ENCODE measurements at places on chromosomes 4 and X. TPM values are rescaled to one million over a fixed set of nuclear protein-coding genes. Genes with fewer than 3 reads are reported as not detected.

The BMP3 gene
- not detected for total RNA-seq

DNA sequence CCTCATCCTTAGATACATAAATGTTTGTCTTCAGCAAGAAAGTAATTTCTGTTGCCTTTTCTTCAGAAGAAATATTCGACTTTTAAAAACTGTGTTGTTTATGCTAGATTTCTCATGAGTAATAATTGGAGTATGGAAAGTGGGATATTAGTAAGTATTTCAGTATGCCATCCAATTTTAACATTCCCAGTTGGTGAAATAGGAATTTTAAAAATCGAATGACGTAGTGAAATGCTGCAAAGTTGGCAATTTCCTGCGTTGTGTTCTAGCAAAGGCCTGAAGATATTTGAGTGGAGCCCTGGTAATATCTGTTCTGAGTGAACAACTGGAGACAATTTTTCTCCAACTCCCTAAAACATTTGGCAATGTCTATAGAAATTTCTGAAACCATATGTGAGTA lies 190.1 kb downstream of the ZNF330 start:
- DNase-seq: no peak

- no peak for DNase-seq
Observed at GRCh38 chr4:46270986-46271596, 118.8 kb downstream of the GABRA2 start.

- DNase-seq: no peak
Observed at GRCh38 chrX:120514236-120514635, 45.1 kb upstream of the LAMP2 start.

- no peak for DNase-seq
Observed at GRCh38 chrX:143476751-143477150, 40.5 kb downstream of the SPANXN3 start.

DNA sequence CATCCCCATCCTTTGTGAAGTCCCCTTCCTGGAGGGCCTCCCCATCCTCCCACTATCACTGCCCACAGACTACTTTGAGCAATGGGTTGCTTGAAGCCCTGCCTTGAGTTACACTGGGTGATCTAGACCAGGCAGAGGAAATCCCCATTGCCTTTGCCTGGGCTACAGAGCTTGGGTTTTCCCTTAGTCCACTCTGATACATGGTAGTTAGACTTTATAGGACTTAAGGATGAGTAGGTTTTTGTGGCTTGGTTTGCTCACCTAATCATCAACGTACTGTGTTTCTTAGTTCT lies 56.6 kb downstream of the TMEM131L start:
- DNase-seq: peak; percentile 84

GRCh38 chr4:175090116-175090515 lies 172.0 kb downstream of the ADAM29 start:
- DNase-seq: no peak

The USP51 gene
- total RNA-seq: 1.9 TPM

The TACR3 gene
- not detected for total RNA-seq

The MEPE gene
- total RNA-seq: not detected

The SSX2 gene
- total RNA-seq: not detected

The OCRL gene
- total RNA-seq: 3.1 TPM

DNA sequence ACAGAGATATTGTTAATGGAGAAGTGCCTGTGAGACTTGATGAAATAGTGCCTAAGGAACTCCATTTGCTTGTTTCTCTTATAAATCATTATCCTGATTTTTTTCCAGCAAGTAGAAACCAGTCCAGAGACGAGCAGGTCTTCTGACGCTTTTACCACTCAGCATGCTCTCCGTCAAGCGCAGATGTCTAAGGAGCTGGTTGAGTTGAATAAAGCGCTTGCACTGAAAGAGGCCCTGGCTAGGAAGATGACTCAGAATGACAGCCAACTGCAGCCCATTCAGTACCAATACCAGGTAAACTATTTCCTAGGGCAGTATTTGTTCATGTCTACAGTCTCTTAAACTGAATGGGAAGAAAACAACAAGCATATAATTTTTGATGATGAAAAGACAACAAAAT lies 63.6 kb downstream of the KIF4A start:
- no peak for DNase-seq

DNA sequence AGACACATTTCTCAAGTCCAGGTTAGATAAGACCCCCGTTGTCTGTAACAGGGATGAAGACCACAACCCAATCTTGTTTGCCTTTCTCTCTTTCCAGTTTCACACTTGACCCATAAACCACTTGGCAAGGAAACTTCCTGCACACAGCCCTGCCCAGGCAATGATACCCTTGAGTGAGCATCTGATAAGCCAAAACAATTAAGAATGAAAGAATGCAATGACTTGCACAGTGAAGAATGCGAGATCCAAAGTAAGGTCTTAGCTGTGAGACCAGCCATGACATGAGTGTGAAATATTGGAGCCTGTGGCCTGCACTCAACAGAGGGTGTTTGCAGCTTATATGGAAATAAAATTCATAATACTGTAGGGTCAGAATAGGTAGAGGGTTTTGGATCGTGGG lies 37.9 kb upstream of the MXRA5 start:
- DNase-seq: no peak

- no peak for DNase-seq
Observed at GRCh38 chrX:19256986-19257385, 86.7 kb upstream of the PDHA1 start.

The ABLIM2 gene
- 0.27 TPM for total RNA-seq

DNA sequence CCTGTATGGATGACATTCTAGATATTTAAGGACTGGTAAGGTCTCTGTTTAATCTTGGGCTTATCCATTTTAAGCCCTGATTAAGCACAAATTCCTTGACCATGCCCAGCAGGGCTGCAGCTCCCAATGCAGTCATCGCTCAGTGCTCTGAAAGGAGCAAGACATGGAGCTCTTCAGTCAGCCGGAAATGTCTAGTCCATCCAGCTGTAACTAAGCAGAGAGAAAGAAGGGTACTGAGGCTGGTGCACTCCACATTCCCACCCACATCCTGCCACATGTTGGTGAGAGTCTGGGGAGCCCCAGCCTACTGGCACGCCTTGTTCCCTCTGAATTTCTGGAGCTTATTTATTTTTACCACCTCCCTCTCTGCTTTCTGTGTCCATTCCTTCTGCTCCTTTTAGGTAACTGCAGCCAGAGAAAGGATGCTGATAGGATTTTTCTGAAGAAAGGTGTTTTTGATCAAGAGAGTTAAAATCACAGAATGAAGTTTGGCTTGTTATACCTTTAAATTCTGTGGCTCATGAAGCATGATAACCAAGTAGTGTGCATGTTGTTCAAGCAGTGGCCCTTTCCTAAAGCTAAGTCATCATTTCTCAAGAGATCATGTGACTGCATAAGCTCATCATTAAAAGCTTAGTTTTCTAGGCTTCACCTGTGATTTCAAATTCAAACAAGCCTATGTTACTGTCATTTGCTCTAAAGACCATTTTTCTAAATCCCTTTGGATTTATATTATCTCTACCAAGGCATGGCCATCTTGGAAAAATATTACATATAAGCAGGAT lies 74.0 kb downstream of the GALNT7 start:
- no peak for DNase-seq

The RHOXF1 gene
- 0.80 TPM for total RNA-seq

GRCh38 chr4:10737337-10737736 lies 52.8 kb upstream of the CLNK start:
- no peak for DNase-seq

DNA sequence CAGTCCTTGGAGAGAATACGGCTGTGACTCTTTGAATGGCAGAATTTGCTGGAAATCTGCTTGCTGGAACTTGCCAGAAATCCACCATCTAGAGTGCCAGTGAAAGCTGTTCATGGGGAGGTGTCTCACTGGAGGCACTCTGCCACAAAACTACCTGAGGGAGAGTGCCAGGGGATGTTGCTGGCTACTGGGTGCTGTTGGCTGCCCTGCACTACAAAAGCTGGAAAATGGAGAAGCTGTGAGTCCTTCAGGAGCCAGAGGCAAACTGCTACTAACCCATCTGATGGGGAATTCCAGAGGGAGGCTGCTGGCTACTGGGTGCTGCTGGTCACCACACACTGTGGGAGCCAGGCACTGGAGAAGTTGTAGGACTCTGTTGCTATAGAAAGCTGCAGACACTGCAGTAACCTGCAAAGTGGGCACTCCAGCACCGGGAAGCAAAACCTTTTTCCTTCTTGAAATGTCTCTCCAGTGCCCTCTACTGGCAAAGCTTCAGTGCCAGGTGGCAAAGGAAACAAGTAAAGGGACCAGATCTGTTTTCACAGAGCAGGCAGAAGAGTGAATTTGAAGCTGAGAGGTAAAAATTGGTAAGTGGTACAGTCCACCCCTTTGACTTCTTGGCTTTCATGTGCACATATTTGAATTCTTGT lies 47.8 kb upstream of the HSD17B10 start:
- DNase-seq: peak; percentile 45

- DNase-seq: no peak
Observed at GRCh38 chrX:154751203-154751668, 359 bp upstream of the GAB3 start.

- DNase-seq: no peak
Observed at GRCh38 chrX:149512225-149512885, 7.2 kb upstream of the IDS start.

The CCDC120 gene
- total RNA-seq: 4.5 TPM

DNA sequence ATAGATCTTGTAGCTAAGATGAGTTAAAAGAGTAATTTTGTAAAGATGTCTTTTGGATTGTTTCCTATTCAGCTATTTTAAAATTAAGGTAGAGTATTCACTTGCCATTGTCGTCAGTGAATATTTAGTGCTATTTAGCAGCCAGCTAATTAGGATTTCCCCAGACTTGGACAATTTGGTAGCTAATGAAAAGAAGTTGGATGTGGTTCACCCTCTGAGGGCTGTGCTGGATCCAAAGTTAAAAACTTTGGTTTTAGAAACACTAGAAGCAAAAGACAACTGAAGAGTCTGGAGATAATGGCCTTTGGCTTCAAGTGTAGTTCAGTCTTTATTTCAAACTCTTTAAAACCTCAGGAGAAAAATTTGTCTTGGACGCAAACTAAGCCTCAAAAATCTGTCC lies 41.3 kb downstream of the ATG4A start:
- no peak for DNase-seq

GRCh38 chrX:134469486-134469885 lies 9.5 kb downstream of the HPRT1 start:
- DNase-seq: no peak

The ETDA gene
- total RNA-seq: not detected

The TMEM31 gene
- total RNA-seq: 0.49 TPM

DNA sequence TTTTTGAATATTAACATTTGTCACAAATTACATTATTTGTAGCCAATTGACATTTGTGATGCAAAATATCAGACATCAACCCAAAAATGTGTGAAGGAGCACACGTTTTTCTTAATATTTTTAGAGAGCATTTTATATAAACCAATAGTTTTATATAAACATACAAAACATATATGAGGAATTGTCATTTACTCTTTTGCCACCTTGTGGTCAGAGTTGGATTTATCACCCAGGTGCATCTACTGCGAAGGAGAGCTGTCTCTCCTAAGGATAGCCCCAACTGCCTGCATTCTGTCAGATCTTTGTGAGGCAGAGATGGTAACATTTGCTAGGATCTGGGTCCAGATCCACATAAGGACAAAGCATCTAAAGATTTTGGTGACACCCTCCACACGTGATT lies 2.5 kb upstream of the USP27X start:
- no peak for DNase-seq

GRCh38 chrX:97238632-97239031 lies 354.9 kb downstream of the RPA4 start:
- no peak for DNase-seq

GRCh38 chr4:75848891-75849290 lies 53.4 kb downstream of the PPEF2 start:
- peak; percentile 9 for DNase-seq

DNA sequence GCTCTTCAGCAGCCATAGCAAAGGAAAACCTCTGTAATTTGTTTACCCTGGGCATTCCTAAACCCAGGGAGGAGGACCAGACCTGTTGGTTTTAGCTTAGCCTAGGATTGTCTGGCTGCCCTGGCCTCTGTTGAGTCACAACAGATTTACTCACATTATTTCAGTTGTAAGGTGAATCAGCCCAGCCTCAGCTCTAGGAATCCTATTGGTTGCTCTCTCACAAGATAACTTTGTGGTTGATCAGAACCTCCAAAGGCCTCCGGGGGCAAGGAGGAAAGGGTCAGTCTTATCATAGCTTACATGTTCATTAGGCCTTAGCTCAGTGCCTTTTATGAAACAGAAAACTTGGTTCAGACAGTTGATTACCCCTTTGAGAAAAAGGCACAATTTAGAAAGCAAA lies 41.0 kb downstream of the PDK3 start:
- DNase-seq: no peak

The NDP gene
- total RNA-seq: not detected

The MBNL3 gene
- total RNA-seq: 11.3 TPM

GRCh38 chrX:349196-349595 lies 30.6 kb upstream of the GTPBP6 start:
- DNase-seq: no peak

The PLXNA3 gene
- total RNA-seq: 37.2 TPM

GRCh38 chrX:43836435-43837184 lies 45.6 kb downstream of the MAOB start:
- DNase-seq: no peak

DNA sequence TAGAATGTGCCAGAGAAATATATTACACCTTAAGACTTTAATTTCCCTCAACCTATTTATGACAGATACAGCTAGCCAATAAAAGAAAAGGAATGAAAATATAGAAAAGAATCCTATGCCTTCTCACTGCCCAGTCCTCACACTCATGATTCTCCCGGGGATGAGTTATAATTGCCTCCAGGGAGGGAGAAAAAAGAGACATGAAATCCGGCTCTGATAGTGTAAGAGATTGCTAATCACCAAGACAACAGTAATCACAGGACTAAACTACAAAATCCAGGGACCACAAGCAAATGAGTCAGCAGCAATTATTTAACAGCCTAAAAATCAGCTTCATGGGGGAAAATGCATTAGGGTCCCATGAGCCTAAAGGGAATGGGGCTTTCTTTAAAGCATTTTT lies 95.9 kb upstream of the DUSP21 start:
- DNase-seq: no peak

DNA sequence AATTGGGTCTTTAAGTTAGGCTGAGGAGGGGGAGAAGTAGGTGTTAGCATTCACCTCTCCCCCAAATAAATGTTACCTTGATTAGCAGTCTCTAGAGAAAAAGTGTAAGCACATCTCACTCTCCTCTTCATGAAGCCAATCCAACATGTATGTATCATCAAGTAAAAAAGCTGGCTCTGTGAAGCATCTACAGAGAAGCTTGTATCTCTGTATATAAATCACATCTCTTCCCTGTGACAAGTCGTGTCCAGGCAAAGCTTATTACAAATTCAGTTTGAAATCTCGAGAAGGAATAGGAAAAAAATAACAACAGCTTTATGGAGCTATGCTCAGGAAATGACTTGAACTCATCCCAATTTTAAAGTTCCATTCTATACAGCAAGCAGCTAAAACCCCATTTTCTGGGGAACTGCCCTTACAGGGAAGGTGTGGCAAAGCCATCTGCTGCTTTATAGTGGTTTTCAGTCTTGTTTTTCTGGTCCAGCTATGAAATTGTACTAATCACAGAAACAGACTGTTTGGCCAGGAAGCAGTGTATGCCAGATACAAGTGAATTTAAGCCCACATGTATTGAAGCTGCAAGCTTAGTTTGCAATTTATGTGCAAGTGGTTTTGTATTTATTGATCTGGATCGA lies 313.3 kb upstream of the NOCT start:
- no peak for DNase-seq

Data from activated naive CD4-positive, alpha-beta T cell treated with anti-CD3 and anti-CD28 coated beads, Interleukin-2, amount 50 U/mL, for 72 hours (primary cell).